T-cell (primary cell): ENCODE measurements at places on chromosomes 11 and 22. TPM values are rescaled to one million over a fixed set of nuclear protein-coding genes. Genes with fewer than 3 reads are reported as not detected.

- no peak for DNase-seq
- H3K27ac ChIP-seq = no peak overlapping the region
- no peaks in the 10 kb centered on the region for H3K4me1 ChIP-seq
- no peaks in the 10 kb centered on the region for H3K36me3 ChIP-seq
- no peak overlapping the region for H3K4me3 ChIP-seq
These were observed 21.5 kb downstream of the OR56B4 start for GRCh38 chr11:6129011-6129410.

RTCB gene
- total RNA-seq = 35.8 TPM

EIF3D gene
- 242 TPM for total RNA-seq

- DNase-seq = no peak
- no peaks in the 10 kb centered on the region for H3K36me3 ChIP-seq
- no peaks in the 10 kb centered on the region for H3K27me3 ChIP-seq
These were observed at the start of gene DCHS1 for GRCh38 chr11:6655790-6656583. Gene DCHS1 (minus strand): TSS chr11:6655809. CDS start chr11:6641613, 14,196 bp downstream.

PRAME gene
- total RNA-seq = not detected

DNA sequence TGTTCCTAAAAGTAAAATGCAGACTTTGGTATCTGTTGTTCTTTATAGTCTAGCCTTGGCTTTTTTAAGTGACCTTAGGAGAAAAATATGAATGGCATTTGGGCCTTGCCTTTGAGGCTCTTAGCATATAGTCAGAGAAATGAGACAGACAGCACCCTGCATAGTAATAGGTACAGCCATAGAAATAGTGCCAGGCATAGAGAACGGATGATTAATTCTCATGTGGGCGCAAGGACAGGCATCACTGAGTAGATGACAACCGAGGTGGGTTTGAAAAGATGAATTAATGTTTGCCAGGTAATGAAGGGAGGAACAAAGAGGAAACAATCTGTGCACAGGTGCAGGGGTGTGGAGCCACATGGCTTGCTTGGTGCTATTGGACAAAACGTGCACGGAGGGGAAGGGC, 90.5 kb downstream of the BMAL1 start:
- no peak overlapping the region for H3K4me3 ChIP-seq
- H3K4me1 ChIP-seq = no peaks in the 10 kb centered on the region
- peaks cover 32% of the 10 kb centered on the region for H3K36me3 ChIP-seq
- DNase-seq = no peak
- no peaks in the 10 kb centered on the region for H3K27me3 ChIP-seq

DNA sequence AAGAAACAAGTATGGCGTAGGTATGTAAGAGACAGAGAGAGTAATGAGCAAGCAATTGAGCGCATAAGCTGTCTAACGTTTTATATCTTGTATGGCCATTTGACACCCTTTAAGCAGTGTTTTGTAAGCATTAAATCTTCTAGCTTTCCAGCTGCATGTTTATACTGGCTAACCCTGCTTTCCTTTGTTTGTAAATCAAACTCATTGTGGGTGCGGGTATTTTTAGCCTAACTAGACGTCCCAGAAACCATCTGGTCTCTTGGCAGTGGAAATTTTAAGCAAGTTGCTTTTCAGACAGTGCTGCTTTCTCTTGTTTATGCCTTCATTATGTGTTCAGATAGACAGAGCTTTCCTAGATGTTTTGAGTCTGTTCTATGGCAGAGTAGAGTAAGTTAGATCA, 73.5 kb downstream of the RNF169 start:
- no peak overlapping the region for H3K27ac ChIP-seq
- peaks cover 6% of the 10 kb centered on the region for H3K4me1 ChIP-seq
- no peaks in the 10 kb centered on the region for H3K27me3 ChIP-seq
- DNase-seq = no peak

DNA sequence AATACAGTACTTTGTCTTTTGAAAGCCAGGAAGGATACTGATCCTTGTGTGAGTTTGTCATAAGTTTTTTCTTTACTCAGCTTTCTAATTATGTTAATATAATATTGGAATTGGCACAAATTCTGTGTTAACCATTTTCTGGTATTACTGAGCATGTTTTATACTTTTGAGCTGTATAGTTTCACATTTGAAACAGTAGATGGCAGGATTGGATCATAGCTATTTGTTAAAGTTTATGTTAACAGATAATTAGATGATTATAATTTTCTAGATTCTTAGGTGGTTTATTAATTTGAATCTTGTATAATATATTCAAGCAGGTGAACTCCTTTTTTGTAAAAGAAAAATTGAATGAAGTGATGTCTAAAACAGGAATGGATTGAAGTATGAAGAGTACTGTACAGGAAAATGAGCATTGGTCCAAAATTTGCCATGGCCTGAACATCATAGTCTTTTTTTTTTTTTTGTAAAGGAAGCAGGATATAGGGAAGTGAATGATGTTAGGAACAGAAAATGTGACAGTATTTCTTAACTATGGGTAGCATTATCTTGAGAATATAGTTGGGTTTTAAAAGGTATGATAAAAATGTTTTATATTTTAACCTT, 102.0 kb downstream of the CYP2R1 start:
- H3K4me3 ChIP-seq = no peak overlapping the region
- peaks cover 4% of the 10 kb centered on the region for H3K36me3 ChIP-seq
- no peak for DNase-seq
- no peaks in the 10 kb centered on the region for H3K27me3 ChIP-seq
- H3K4me1 ChIP-seq = no peaks in the 10 kb centered on the region
